Nephron progenitor cell (in vitro differentiated cells): ENCODE measurements at places on chromosomes 2 and 18.

DNA sequence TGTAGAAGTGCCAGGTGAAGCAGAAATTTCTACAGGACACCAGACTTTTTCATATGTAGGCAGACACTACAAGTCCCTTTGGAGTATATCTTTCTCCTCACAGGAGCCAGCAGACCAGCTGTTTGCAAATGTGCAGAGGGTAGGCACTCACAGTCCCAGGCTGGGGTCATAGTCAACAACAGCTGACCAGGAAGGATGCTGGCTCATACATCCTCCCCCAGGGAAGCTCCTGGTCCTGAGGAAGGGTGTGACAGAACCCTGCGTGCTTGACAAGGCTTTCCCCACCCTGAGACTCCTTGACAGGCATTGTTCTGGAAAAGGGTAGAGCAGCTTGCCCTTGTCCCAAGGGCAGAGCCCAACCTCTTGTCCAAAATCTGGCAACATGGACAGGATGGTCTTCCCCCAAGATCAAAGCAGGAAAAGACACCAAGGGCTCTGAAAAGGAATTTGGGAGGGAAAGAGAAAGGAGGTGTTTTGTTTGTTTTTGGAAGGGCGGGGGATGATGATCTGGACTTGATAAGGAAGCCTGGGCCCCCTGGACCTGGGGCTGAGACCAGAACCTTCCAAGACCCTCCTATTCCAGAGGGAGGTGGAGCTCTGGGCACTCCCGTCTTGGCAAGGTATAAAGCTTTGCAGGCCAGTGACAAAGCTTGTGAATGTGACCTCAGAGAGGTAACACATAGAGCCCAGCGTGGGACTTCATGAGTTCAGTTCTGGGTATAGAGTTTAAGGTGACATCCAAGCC is 87.1 kb downstream of the GFPT1 start:
- DNase-seq: no peak

DNA sequence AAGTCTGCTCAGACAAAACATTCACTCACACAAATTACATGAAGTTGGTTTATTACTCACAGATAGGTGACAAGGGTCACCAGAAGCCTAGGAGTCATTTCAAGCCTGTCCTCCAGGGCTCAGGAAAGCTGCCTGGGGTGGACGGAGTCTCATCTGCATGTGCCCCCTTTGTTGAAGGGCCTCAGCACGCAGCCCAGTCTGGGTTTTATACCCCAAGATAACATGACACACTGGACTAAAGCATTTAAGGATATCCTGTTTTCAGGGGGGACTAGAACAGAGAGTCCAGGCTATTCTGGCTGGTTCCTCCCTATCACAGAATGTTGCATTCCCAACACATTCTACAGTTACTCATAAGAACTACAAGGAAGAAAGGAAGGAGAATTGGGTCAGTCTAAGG is 164.7 kb downstream of the MREG start:
- DNase-seq: no peak

DNA sequence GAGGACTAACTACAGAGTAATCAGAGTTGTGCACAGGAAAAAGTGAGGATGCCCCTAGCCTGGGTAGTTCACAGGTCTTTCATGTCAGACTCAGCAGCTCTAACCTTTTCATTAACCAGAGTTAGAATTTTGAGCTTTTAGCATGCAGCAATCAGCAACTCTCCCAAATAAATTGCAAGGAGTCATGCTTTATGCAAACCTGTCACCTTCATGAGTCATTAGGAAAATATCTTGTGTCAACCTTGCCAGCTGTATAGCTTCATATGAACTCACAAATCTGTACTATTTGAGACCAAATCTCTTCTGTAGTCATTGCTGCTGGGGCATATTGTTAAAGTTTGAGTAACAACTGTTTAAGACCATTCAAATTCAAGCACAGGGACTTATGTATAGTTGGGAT is 382.3 kb upstream of the NT5C1B start:
- no peak for DNase-seq

DNA sequence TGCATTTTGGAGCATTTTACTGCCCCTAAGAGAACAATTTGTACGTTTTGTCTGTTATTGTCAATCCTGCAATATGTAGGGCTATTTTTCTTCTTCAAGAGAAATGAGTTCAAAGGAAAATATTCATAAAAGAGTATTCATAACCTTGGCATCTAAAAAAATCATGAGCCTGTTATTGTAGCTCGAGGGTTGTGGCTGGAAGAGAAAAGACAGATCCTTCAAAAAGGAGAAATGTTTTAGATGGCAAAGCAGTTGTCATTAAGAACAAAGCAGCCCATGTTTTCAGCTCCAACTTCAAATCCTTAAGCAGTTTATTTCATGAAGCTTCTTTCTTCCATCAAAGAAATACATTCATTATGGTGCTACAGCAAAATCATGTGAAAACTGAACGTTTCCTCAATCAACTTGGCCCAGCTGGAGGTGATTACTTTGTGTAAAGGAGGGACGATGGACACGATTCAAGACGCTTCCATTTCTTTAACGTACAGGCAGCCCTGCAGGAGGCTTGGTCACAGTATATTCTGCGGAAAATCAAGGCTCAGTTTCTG is 31.4 kb downstream of the QPCT start:
- no peak for DNase-seq
